ENCODE measurements at places on chromosomes 5 and 9.

- peak; percentile 76 for DNase-seq
Measured at GRCh38 chr5:138874771-138875551, at the start of gene LRRTM2. Gene LRRTM2 (minus strand): TSS chr5:138875335. CDS start chr5:138874911, 424 bp downstream.

GRCh38 chr9:10251490-10251889 is 361.3 kb downstream of the PTPRD start:
- DNase-seq: no peak

DNA sequence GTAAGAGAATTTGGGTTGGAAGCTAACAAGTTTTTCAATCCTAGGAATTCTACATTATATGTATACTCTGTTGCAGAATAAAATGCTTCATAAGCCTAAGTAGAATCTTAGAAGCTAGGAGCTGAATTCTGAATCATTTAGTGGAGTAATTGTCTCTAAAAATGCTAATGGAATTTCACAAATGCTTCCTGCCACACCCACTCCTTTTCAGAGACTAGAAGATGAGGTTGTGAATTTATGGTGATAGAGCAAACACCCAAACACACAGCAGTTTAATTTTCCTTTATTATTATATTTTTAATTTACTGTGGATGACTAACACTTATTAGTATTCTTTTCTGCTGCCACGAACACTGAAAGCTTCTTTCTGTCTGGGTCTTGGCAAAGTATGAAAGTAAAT is 208.0 kb upstream of the PDE4D start:
- DNase-seq: no peak

DNA sequence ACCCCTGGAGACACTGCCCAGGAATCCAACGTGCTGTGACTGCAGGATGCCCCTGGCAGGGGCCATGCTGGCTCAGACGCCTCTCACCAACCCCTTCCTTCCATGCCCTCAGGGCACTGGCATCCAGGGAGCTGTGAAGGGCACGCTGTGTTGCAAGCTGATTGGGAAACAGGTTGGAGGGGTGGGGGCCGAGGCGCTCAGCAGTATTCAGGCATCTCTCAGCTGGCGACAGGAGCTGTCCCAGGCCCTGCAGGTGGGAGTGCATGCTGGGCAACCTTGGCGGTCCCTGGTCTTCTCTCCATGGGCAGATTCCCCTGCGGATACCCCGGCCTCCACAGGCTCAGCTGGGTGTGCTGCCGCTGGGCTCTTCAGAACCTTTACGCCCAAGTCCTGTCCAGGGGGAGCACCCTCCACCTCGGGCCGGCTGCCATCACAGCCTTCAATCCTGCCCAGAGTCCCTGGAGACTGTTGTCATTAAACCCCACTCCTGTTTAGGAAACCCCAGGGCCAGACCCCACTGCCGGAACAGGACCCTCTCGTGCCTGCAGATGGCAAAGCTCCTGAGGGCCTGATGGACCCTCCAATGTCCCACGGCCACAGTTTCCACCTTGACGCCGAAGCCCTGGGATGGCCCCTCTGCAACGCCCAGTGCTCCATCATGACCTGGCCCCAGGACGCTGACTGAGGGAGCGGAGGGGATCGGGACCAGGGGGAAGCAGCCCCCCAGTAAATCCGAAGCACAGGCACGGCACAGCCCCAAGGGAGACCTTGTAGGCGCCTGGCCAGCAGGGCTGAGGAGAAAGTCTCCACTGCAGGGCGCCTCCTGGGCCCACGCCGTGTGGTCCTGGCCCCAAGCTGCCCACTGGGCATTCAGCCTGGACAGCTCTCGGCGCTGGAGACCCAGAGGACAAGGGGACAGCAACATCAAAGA is 9.3 kb downstream of the TPPP start:
- no peak for DNase-seq

DNA sequence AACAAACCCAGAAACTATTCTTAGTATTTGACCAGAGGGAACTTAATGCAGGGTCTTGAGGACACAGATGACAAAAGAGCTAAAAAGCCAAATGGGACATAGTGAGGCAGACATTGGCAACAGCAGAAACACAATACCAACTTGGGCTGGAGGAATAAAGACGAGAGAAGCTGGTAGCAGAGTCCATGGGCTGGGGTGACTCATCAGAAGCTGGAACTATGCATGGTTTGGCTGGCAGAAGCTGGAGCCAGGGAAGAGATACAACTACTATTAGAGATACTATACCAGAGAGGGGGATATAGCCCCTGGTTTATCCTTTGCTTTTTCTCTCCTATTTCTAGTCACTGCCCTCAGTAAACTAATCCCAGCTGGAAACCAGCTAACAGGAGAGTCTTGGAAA is 29.2 kb upstream of the DPYSL3 start:
- DNase-seq: no peak

DNA sequence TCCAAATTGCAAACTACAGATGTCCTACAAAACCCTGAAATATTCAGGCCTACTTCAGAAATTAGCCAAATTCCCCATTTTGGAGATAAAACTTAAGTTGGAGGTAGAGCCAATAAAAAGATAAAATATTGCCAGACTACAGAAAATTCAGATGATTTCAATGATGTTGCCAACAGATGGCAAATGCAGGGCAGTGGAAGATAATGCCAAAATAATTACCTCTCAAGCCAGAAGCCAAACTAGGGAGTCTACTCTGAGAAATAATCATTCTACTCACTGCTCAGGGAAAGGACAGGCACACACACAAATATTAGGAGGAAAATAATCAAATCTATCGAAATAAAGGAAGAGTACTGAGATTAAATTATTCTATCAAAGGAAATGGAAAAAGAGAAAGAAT is 347.5 kb upstream of the CCNG1 start:
- DNase-seq: no peak

- no peak for DNase-seq
Measured at GRCh38 chr9:12439267-12439666, 253.9 kb upstream of the TYRP1 start.

DNA sequence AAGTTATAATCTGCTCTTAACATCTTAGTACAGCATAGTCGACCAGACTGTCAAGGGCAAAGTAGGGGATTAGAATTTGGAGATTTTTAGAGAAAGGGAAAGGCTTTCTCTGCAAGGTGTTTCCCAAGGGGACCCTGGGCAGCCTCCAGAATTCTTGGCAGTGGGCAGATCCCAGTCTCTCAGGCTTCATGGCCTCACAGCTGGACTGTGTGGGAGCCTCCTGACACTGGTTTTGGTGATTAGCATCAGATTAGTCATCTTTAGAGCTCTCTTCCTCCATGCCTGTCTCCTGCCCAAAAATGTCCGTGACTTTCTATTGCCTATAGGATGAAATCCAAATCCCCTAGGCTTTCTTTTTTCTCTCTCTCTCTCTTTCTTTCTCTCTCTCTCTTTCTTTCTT is 370.7 kb downstream of the ZSWIM6 start:
- DNase-seq: no peak

- no peak for DNase-seq
Measured at GRCh38 chr5:1186351-1187233, 14.8 kb upstream of the SLC6A19 start.

- DNase-seq: peak; percentile 2
Measured at GRCh38 chr9:12934545-12935272, 159.9 kb downstream of the LURAP1L start.

- no peak for DNase-seq
Measured at GRCh38 chr5:173964506-173964905, 24.5 kb upstream of the C5orf47 start.

DNA sequence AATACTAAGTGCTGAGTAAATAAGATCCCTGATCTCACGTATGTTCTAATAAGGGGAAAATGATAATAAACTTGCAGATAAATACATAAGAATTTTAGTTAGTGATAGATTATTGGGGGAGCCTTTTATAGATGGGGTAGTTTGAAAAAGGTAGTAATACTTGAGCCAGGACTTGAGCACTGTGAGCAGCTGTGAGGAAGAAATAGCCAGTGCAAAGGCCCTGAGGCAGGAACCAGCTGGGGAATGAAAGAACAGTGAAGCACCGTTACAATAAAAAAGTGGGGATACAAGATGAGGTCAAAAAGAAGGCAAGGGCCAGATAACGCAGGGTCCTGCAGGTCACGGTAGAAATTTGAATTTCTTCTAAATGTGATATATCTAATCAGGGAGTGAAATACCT is 234.8 kb upstream of the ELL2 start:
- DNase-seq: no peak

GRCh38 chr9:14089051-14089803 is 224.7 kb downstream of the NFIB start:
- DNase-seq: no peak

DNA sequence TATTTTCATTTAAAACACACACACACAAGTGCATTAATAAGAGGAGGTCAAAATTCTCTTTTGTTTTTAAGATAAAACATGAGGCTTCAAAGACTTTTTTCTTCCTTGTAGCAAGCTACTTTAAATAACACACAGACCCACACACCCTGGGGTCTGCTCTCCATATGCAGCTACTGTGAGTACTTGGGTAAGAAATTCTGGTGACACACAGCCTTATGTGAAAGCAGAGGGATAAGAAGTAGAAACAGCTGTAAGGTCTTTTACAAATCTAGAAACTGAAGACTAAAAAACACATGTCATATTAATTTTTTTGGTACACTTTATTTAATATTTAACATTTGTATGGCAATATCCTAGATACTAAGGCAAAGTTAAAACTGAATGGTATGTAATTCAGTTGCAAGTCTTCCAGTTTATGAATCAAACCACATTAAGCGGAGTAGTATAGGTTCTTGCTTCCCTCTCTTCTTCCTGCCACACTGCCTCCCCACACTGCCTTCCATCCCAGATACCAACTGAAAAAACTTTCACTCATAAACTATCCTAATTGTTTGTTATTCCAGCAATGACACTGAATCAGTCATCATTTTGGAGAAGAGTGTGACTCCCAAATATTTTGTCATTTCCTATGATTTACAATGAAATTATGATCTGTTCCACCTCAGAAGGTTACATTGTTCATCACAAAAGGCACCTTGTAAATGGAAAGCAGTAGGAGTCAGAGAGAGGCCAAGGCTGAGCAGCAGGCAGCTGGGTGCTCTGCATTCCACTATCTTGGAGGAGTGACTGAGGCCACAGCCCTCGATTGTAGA is 92.0 kb downstream of the PLCXD3 start:
- DNase-seq: no peak

DNA sequence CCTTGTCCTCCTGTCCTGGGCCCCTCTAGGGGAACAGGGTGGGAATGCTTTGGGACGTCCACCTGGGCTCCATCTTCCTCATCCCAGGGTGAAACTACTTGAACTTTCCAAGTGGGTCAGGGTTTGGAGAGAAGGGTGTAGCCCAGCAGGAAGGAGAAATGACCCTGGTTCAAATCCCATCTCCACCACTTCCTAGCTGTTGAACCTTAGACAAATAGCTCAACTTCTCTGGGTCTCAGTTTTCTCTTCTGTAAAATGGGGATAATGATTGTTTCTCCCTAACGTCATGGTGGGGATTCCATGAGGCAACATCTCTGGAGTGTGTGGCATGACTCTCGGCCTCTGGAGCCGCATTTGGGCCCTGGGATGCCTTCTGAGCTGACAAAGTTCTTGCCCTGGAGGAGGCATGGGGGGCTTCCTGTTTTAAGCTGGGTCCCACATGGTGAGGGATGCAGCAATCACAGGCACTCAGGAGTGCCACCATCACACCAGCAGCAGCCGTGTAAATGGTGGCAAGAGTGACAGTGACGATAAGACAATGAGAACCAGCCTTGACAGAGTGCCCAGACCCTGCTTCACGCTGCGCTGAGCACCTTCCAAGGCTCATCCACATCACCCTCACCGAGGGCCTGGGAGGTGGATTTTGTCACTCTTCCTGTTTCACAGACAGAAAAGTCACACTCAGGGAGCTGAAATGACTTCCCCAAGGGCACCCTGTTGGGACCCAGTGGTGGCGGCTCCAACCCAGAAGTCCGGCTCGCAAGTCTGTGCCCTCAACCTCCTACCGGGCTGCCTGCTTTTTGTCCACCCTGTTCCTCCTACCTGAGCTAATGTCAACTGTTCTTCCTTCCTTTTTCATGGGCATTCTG is 69.5 kb upstream of the IER5L start:
- DNase-seq: no peak

DNA sequence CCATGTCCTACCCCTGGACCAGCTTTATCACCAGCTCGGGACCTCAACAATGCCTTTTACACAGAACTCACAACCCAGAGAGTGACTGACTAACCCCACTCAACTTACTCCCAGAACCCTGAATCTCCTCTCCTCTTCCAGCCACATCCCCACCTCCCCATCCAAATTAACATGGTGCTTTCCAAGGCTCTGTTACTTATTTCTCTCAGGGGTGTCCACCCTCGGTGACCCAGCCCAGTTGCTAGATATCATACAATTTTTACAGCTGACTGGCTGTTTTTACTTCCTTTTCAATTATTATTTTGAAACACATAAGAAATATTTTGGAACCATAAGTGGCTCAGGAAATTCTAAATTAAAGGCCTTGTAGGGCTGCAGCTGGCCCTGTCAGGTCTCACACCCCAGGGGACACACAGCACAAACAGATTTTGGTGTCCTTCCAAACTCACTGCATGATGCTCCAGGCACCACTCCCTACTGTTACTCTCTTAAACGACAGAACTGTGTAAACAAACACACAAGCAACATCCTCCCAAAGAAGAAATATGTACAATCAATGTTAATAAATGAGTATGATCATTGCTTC is 180.6 kb downstream of the ADAMTS12 start:
- DNase-seq: no peak

DNA sequence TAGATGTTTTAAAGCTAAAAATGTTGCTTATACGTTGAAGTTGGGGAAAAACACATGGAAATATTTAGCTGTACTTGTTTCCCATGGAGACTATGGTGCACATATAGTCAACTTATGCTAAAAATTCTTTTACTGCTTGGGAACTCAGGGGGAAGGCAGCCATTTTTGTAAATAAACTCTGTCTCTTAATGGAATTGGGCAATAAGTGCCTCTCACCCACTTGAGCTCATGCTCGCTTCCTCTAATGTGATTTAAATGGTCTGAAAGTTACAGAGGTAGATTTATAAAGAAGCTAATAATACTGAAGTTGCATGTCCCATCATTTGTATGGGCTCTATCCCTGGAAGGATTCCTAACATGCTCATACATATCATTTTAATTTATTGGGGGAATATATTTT is 523.8 kb downstream of the RASEF start:
- DNase-seq: no peak

DNA sequence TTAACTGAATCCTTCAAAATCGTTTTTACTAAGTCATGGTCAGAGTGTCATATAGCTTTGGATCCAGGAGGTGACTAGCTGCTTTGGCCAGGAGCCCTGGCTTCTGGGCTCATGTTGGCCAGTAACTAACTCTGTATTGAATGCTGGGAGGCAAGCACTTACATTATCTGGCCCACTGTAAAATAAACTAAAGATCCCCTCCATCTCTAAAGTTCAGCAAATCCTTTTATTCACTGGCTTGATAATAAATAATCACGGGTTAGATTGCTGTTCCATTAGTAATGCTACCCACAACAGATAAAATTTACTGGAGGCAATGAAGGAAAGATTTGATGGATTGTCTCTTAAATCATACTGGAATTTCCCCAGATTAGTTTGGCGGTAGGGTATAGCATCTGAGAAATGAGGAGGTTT is 382.2 kb upstream of the TLE4 start:
- no peak for DNase-seq

GRCh38 chr9:78821126-78821822 is 524.3 kb downstream of the PSAT1 start:
- peak; percentile 20 for DNase-seq

Measured in midbrain (tissue), 1 donor.